ENCODE measurements at places on chromosomes 2 and 18. TPM values are rescaled to one million over a fixed set of nuclear protein-coding genes. Genes with fewer than 3 reads are reported as not detected.

- DNase-seq: no peak
Measured at GRCh38 chr2:75278821-75279379, 79.6 kb upstream of the TACR1 start.

- DNase-seq: no peak
Measured at GRCh38 chr2:20868377-20868776, 45.5 kb upstream of the LDAH start.

RND3 gene
- 144 TPM for total RNA-seq

DNA sequence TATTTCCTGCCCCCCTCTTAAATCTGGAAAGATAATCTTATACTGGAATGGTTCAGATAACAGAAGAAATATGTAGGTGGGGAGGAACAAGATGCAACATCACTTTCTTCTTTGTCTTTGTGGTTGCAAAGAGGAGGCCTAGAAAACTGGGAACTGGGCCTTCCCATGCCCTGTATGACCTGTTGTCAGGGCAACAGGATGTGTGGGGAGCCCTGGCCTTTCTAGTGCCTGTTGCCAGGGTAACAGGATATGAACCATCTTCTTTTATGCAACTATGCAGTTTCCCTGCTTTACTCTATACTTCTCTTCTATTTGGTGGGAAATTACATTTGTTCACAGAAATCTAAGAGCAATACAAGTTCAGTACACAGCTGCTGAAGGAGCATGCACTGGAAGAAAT is 79.8 kb upstream of the PDE1A start:
- DNase-seq: no peak

- peak; percentile 51 for DNase-seq
Measured at GRCh38 chr2:5914811-5915611, 222.8 kb downstream of the SOX11 start.

DNA sequence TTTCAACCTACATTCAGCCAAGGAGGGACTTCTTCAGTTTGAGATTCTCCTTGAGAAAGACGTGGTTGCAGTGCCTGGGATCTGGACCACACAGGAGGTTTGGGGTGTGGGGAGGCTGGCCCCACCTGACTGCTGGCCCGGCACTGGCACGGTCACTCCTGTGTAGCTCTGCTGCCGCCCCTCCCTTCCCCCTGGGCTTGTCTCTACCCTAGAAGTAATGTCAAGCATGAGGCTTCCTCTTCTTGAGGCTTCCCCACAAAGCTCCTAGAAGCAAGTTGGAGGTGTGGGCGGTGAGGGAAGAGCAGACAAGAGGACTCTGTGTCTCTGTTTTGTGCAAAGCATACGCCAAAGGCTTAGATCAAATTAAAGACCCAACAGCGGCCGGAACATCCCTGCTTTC is 8.7 kb downstream of the KLHL29 start:
- no peak for DNase-seq

CGREF1 gene
- total RNA-seq: 1.5 TPM

SAG gene
- total RNA-seq: not detected

- DNase-seq: no peak
Measured at GRCh38 chr2:236833501-236834073, 252.1 kb upstream of the COPS8 start.

C2orf81 gene
- total RNA-seq: 8.8 TPM

GRCh38 chr18:40752316-40752715 is 1202.7 kb upstream of the PIK3C3 start:
- no peak for DNase-seq

PFN4 gene
- 1.2 TPM for total RNA-seq

- DNase-seq: no peak
Measured at GRCh38 chr2:134253117-134253704, 661 bp upstream of the MGAT5 start.

DNA sequence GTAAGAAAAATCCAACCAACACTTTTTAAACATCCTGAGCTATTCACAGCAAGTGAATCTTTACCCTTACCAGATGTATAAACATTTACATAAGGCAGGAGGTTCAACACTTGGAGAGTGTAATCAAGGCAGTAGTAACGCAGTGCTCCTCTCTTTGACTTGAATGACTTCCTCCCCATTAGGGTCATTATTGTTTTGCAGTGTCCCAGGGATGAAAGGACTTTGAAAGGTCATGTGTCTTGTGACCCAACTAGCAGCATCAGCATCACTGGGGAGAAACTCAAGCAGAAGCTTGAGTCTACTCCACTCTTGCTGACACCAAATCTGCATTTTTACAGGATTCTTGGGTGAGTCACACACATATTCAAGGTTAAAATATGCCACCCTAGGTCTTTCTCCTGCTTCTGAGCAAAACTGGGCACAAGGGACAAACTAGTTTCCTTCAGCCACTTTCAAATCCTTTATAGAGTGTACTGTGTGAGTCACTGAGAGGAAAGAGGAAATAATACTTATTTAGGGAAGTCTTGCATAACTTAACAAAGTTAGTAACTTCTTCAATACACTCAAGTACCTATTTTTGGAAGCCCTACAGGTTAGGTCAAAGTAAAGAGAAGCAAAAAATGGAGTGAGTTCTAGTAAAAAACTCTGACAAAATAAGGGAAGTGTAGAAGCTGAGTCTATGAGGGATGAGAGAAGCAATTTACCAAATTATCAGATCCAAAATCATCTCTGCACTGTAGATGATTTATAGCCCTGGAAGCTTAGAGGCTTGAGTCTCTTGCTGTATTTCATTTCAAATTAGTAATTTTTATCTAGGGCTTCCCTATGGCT is 51.0 kb upstream of the EML4 start:
- DNase-seq: no peak

DNA sequence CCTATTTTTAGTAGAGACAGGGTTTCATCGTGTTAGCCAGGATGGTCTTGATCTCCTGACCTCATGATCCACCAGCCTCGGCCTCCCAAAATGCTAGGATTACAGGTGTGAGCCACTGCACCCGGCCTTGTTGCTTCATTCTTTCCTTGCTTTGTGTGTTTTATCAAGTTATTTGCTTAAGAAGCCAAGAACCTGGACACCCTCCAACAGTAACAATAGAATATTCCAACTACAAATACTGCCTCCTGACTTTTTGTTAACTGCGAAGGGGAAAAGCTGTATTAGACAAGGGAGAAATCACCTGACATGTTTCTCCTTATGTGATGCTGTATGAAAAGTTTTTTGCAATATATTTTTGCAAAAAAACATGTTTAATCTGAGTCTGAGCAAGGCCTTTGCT is 297.2 kb downstream of the NCKAP5 start:
- no peak for DNase-seq

- no peak for DNase-seq
Measured at GRCh38 chr2:5392658-5393057, 299.5 kb upstream of the SOX11 start.

GRCh38 chr2:152155209-152155608 is 20.4 kb downstream of the STAM2 start:
- no peak for DNase-seq

GRCh38 chr2:190662754-190663153 is 13.9 kb downstream of the NAB1 start:
- no peak for DNase-seq

DNA sequence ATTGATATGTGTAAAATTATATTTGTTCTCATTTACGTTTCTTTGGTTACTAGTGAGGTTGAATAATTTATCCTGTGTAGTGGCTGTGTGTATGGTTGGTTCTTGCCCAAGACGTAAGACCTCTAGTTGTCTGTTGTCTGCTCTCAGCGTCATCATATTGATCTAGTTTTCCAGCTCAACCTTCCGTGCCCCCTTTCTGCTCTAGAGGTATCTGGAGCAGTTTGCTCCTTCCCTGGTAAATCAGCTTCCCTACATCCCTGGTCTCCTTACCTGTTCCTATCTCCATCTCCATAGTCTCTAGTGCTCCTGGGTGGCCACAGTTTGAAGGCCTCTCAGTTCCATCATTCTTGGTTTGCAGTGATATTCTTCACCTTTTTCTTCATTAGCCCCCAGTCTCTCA is 1.2 kb downstream of the SMYD5 start:
- no peak for DNase-seq

- DNase-seq: no peak
Measured at GRCh38 chr2:88318956-88319330, 133.6 kb downstream of the FOXI3 start.

GCA gene
- 40.5 TPM for total RNA-seq

- DNase-seq: no peak
Measured at GRCh38 chr2:190355968-190356644, 12.7 kb downstream of the INPP1 start.

CDH20 gene
- 0.89 TPM for total RNA-seq

DNA sequence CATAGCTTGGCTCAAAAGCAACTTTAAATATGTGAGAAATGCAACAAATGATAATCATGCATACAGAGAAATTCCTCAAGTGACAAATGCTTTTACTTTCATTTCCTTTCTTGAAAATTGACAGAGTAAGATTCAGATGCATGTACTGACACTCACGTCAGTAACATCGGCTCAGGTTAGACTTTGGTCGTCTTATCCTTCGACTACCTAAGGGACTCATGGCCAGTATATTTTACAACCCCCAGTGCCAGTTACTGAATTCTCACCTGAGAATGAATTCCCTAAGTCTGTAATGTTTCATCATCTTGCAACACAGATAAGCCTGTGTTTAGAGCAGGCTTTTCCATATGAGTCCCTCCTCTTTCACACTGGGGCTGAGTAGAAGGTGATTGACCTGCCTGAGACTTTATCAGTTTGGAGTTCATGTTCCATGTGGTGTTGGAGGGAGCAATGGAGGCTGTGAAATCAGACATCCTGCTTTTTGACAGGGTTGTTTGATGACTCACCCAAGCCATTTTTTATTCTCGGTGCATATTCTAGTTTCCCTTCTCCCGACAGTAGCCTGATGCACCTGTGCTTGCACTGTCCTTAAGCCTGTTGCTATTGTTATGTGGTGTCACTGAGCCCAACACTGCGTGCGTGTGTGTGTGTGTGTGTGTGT is 30.5 kb upstream of the ATP8B1 start:
- no peak for DNase-seq

DNA sequence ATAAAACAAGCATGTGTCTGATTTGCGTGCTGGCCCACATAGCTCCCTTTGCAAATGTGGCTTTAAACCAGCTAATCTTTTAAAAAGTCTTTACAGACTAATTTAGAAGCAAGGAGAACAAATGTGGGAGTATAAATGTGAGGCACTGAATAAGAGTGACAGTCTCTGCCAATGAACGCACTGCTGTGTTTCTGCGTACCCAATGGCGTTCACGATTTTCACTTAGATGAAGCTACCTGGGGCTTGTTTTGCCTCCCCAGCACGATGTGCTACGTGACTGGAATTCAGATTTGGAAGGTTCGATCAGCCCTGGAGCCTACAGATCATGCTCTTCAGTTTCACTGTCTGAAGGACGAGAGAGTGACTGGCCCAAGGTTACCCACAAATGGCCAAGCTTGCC is 10.8 kb upstream of the CRACDL start:
- DNase-seq: no peak

DNA sequence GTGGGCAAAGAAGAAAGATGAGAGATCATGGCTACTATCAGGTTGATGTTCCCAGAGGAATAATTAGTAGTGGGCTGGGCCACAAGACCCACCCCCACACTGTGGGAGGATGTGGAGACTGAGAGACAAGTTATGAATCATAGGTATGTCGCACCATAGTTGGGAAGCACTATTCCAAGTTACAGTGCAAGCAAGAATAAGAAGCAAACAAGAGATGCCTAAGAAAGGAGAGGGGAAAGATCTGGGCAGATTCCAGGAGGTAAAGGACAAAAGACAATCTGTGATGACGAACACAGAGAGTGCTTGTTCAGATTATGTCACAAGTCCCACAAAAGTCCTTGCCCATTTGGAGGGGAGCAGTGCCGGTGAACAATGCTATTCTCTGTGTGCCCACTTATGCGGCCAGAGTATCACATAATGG is 56.6 kb downstream of the FAM228A start:
- no peak for DNase-seq

- no peak for DNase-seq
Measured at GRCh38 chr18:56483386-56483785, 155.0 kb downstream of the TXNL1 start.

PNO1 gene
- total RNA-seq: 14.0 TPM

RAX gene
- total RNA-seq: not detected

POTEI gene
- 7.0 TPM for total RNA-seq

MMADHC gene
- 99.5 TPM for total RNA-seq

NOTO gene
- total RNA-seq: not detected

ZSWIM2 gene
- total RNA-seq: not detected

DNA sequence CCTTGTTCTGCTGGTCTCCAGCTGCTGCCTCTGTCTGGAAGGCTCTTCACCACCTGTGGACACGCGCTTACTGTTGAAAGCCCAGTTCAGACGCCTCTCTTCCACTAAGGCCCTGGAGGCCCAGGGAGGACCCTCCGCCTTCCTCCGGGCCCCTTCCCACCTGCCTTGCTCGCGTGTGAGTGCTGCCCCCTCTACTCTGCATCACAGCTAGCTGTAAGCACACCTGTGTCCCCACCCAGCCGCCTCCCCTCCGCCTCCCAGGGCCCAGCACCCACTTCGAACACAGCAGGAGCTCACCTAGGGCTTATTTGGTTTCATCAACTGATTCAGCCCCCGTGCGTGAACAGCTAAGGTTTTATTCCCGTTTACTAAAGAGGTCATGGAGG is 49.7 kb downstream of the KCNF1 start:
- no peak for DNase-seq

ZC3H15 gene
- 56.4 TPM for total RNA-seq

OLA1 gene
- 94.2 TPM for total RNA-seq

DNA sequence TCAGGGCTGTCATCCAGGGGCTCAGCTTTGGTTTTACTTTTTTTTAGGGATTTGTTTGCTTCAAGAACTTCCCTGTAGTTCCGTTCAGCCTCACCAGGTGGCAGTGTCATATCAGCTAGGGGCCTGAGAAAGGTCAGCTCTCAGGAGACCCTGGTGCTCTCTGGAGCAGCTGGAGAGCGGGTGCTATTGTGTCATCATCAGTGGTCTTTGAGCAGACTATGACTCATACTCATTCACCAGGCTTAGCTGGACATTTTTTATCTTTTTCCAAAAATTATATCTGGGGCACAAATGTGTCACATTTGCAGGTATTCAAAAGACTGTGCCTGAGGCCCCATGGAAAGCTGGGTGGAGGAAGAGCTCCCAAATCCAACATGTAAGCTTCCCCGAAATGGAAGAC is 24.4 kb downstream of the ZNF892 start:
- no peak for DNase-seq
